Activated naive CD8-positive, alpha-beta T cell treated with anti-CD3 and anti-CD28 coated beads for 36 hours (primary cell): ENCODE measurements at places on chromosomes 7 and 10. TPM values are rescaled to one million over a fixed set of nuclear protein-coding genes. Genes with fewer than 3 reads are reported as not detected.

DNA sequence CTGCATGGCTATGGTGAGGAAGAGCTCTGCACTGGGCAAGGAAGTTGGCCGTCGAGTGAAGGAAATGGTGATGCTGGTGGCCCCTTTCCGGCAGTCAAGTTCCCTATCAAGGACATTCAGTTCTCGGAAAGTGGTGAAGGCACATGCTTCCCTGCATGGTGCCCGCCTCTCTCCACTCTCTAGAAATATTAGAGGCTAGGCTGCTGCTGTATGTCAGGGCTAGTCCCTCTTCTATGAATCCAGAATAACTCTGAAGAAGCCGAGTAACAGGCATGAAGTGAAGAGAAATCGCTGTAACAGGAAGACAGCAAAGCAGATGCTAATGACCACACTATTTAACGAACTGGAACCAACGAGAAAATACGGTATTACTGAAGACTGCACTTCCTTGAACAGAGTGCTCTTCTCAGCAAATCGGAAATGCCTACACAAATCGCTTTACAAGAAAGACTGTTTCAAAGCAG, 5.4 kb downstream of the IDI1 start:
- H3K27ac ChIP-seq, result peak overlapping the region; percentile 90
- DNase-seq, result no peak
- H3K27me3 ChIP-seq, result no peaks in the 10 kb centered on the region
- peak overlapping the region; percentile 66 for H3K4me3 ChIP-seq

GRCh38 chr10:122149561-122150505, 121.3 kb upstream of the BTBD16 start:
- H3K4me3 ChIP-seq, result no peak overlapping the region
- no peaks in the 10 kb centered on the region for H3K4me1 ChIP-seq
- H3K36me3 ChIP-seq, result no peaks in the 10 kb centered on the region
- no peak for DNase-seq
- no peak overlapping the region for H3K27ac ChIP-seq

DNA sequence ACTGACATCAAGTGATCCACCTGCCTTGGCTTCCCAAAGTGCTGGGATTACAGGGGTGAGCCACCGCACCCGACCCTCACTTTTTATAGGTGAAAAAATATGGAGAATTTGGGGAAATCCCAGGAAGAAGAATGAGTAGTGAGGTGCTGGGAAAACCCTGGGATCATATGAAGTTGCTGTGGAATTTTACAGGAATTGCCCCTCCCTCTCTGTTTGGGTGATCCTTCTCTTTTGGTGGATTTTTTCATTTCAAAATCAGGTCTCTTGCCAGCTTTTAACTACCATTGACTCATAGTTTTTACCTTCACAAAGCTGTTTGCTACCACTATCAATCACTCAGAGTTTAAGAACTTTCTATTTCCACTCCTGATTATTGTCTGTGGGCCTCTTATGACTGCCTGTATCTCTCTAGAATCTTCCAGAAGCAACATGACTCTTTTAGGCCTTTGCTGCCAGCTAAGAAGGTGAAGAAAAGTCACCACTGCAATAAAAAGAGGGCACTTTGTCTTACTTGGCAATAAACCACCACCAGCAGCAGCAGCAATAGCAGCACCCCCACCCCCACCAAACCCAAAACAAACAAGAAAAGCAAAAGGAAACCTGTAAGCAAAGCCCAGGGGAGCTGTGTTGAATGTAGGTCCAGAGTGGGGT, 4.0 kb upstream of the GIMAP8 start:
- H3K36me3 ChIP-seq, result peaks cover 11% of the 10 kb centered on the region
- H3K4me3 ChIP-seq, result no peak overlapping the region
- peaks cover 37% of the 10 kb centered on the region for H3K4me1 ChIP-seq
- H3K27me3 ChIP-seq, result no peaks in the 10 kb centered on the region
- no peak for DNase-seq

Gene LRRC18
- total RNA-seq, result not detected

DNA sequence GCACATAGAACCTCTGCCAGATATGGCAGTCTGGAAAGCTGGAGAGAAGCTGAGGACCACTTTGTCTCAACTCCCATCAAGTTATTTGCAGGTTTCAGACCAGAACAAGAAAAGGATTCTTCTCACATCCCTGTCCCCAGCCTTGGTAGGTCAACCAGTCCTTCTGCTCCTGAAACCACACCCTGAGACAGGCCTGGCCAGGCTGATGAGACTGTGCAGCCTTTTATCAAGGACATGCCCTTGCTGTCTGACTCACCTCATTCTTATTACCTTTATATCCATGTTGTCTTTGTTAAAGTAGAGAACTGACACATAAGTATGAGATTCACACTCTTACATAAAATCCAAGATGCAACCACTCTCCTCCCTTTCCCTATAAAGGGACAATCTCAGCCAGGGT, 354.9 kb downstream of the PLXNA4 start:
- DNase-seq, result no peak
- no peak overlapping the region for H3K27ac ChIP-seq
- no peak overlapping the region for H3K4me3 ChIP-seq
- no peaks in the 10 kb centered on the region for H3K36me3 ChIP-seq
- H3K27me3 ChIP-seq, result no peaks in the 10 kb centered on the region

Gene XRCC2
- 21.3 TPM for total RNA-seq

Gene REPIN1
- total RNA-seq, result 54.7 TPM

Gene CALHM1
- not detected for total RNA-seq

- no peak overlapping the region for H3K4me3 ChIP-seq
- no peaks in the 10 kb centered on the region for H3K4me1 ChIP-seq
- H3K36me3 ChIP-seq, result no peaks in the 10 kb centered on the region
- H3K27ac ChIP-seq, result no peak overlapping the region
- H3K27me3 ChIP-seq, result no peaks in the 10 kb centered on the region
- DNase-seq, result no peak
Observed at GRCh38 chr10:85901599-85901998, 465.0 kb downstream of the GRID1 start.

DNA sequence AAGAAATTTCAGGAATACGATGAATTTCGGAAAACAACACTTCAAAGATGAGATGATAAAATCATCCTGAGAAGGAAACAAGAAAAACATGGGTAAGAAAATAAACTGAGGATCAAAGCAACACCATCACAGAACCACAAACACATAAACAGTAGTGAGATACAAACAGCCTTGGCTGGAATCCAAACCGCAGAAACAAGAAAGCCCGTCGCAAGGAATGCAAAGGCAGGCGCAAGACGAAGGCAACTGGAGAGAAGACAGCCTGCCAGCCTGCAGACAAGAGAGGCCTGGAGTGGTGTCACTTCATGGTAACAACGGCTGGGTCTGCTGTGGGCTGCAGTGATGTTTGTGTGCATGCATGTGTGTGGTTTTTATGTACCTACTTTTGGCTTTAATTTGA, 61.8 kb upstream of the DRGX start:
- no peak for DNase-seq
- H3K36me3 ChIP-seq, result peaks cover 67% of the 10 kb centered on the region
- H3K4me1 ChIP-seq, result no peaks in the 10 kb centered on the region
- H3K4me3 ChIP-seq, result no peak overlapping the region

DNA sequence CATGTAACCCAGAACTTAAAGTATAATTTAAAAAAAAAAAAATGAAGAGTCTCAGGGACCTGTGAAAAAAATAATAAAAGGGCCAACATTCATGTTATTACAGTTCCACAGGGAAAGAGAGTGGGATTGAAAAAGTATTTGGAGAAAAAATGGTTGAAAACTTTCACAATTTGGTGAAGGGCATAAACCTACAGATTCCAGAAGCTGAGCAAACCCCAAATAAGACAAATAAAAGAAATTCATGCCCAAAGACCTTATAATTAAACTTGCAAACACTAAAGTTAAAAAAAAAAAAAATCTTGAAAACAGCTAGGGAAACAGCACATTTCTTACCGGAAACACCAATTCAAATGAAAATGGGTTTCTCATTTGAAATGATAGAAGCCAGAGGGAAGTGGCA, 19.9 kb downstream of the VPS41 start:
- no peak for DNase-seq
- no peak overlapping the region for H3K4me3 ChIP-seq
- H3K4me1 ChIP-seq, result peaks cover 16% of the 10 kb centered on the region
- no peak overlapping the region for H3K27ac ChIP-seq
- no peaks in the 10 kb centered on the region for H3K27me3 ChIP-seq

- no peaks in the 10 kb centered on the region for H3K4me1 ChIP-seq
- no peaks in the 10 kb centered on the region for H3K36me3 ChIP-seq
- H3K27ac ChIP-seq, result no peak overlapping the region
- no peak overlapping the region for H3K4me3 ChIP-seq
- H3K27me3 ChIP-seq, result peaks cover 18% of the 10 kb centered on the region
- DNase-seq, result no peak
Observed at GRCh38 chr10:12971001-12971788, 30.3 kb downstream of the CCDC3 start.

DNA sequence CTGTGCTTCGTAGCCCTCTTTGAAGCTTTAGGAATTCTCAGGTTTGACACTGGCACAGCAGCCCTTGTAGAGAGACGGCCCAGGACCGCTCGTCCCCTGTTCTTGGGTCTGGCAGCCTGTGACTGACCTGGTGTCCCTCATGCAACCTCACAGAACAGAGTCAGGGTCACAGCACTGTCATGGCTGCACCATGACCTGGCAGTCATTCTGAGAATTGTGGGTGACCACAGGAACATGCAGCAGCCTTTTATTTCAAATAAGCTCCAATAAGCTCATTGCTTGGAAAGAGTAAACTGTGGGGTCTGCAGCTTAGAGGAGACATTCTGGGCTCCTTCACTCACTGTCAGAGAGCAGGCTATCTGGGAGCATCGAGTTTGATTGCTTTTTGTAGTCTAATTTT, 42.5 kb downstream of the MYO1G start:
- no peak overlapping the region for H3K27ac ChIP-seq
- H3K4me1 ChIP-seq, result no peaks in the 10 kb centered on the region
- no peak for DNase-seq
- H3K27me3 ChIP-seq, result peaks cover 3% of the 10 kb centered on the region

Gene CRPPA
- 1.9 TPM for total RNA-seq

DNA sequence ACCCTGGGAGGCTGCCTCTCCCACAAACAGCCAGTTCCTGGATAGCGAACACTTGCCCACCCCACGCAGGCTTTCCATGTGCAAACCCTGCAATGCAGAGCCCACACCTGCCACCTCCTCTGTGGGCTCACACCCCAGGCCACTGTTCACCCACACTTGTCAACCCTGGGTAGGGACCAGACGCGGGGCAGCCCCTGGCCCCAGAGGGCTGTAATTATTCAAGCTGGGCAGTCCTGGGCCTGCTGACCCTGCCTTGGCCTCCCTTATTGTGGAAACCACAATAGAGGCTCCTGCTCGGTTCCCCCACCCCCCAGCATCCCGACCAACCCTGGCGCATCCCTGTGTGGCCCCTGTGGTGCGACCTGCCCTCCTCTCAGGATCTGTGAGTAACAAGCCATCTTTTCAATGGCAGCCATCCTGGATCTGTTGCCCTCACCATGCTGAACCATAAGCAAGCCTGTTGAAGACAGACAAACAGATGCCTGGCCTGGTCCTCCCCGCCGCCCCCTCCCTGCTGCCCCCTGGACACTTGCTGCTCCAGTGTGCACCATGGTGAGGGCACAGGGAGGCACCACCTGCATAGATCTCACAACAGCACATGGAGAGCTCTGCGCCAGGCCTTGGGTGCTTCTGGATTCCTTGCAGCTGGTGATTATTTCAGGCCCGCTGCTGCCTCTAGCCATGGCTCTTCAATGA, 15.8 kb upstream of the UBE3C start:
- H3K27ac ChIP-seq, result no peak overlapping the region
- no peak for DNase-seq
- H3K36me3 ChIP-seq, result peaks cover under 1% of the 10 kb centered on the region
- H3K4me3 ChIP-seq, result no peak overlapping the region
- no peaks in the 10 kb centered on the region for H3K27me3 ChIP-seq
